ENCODE measurements at places on chromosomes 2 and 18. TPM values are rescaled to one million over a fixed set of nuclear protein-coding genes. Genes with fewer than 3 reads are reported as not detected.

GRCh38 chr2:30216157-30216556 is 15.2 kb upstream of the LBH start:
- H3K4me1 ChIP-seq = no peaks in the 10 kb centered on the region
- no peaks in the 10 kb centered on the region for H3K36me3 ChIP-seq
- DNase-seq = no peak
- H3K27me3 ChIP-seq = no peaks in the 10 kb centered on the region

- DNase-seq = no peak
- no peaks in the 10 kb centered on the region for H3K4me1 ChIP-seq
- H3K27me3 ChIP-seq = peaks cover 6% of the 10 kb centered on the region
- no peak overlapping the region for H3K27ac ChIP-seq
Measured at GRCh38 chr2:29392774-29393173, 277.6 kb downstream of the CLIP4 start.

DNA sequence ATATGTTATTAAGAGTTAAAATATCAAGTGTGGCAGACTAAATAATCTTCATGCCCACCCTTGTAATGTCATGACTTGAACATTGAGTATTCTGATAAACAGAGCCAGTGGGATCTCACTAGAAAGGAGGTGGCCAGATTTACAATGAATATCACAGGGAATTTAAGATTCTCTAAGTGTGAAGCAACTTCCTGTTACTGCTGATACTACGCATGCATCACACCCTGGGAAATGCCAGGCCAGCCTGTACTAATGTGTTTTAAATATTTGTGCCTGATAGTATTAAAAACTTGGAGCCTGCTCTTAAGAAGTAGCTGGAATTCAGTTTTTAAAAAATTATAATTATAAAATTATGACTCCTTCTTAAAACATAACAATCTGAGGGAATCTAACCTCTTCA is 148.3 kb downstream of the LAMA3 start:
- no peak for DNase-seq
- no peaks in the 10 kb centered on the region for H3K4me1 ChIP-seq
- no peak overlapping the region for H3K27ac ChIP-seq

DNA sequence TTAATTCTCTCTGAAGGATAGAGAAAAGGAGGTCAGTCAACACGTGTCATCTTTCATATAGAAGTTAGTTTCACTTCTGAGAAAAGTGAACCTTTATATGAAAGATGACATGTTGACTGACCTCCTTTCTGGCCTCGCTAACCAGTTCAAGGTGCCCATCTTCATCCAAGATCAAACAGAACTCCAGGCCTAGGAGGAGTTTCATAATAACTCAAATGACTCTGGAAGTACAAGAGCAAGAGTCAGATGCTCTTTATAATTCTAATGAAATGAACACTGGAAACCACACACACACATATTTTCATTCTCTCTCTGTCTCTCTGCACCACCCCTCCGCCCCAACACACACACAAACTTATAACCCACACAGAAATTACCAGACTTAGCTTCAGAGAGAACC is 16.3 kb downstream of the ANKRD44 start:
- no peak for DNase-seq
- peaks cover 13% of the 10 kb centered on the region for H3K4me1 ChIP-seq
- H3K27me3 ChIP-seq = no peaks in the 10 kb centered on the region
- H3K36me3 ChIP-seq = no peaks in the 10 kb centered on the region

DNA sequence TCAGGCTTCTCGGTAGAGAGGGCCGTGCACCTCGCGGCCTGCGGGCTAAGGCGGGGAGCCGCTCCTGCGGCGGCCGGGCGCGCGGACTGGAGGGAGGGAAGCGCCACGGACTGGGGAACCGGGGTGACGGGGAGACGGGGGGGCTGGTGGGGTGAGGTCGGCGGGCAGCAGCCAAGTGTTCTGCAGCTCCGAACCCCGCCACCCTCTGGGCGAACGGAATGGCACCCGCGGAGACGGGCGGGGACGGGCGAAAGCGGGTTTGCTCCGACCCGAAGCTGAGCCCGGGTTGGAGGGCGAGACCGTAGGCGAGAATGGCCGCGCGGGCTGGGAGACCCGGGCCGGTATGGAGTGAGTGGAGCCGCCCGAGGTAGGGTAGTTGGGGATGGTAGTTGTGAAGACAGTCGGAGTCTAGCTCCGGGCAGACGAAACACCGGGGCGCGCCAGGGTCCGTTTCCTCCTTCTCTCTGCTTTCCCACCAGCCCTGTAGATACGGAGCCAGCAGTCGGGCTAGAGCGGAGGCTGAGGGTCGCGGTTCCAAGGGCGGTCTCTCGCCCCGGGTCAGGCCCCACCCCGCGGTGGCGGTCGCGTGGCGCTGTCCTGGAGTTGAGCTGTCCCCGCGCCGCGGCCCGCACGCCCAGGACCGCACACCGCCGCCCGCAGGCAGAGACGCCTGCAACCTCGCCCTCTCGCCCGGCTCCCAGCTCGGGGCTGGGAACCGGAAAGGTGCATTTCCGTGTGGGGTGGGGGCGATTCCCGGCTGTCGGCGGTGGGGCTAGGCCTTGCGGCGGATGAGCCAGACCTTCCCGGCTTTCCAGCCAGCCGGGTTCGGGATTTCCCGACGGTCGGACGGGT is 160.3 kb upstream of the SIX2 start:
- no peaks in the 10 kb centered on the region for H3K36me3 ChIP-seq
- 0 out of 2 replicates have a peak, but pooled peaks cover 2% of the 10 kb centered on the region for H3K4me1 ChIP-seq
- peaks cover 36% of the 10 kb centered on the region for H3K27me3 ChIP-seq

DNA sequence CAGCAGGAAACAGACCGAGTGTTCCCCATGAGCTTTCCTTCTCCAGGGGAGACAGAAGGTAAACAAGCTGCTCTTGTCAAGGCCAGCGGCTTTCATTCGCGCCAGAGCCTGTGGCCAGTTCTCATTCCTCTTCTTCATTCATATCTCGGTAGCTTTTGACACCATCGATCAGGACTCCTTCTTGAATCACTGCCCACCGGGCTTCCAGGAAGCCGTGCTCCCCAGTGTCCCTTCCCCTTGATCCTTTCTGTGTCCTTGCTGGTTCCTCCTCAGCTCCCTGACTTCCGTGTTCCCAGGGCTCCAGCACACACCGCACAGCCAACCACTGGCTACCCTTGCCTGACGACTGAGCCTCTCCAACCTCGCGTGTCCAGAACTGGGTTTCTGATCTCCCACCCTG is 14.1 kb downstream of the SLC66A3 start:
- no peaks in the 10 kb centered on the region for H3K4me1 ChIP-seq
- no peak for DNase-seq
- no peak overlapping the region for H3K27ac ChIP-seq
- no peaks in the 10 kb centered on the region for H3K27me3 ChIP-seq

DNA sequence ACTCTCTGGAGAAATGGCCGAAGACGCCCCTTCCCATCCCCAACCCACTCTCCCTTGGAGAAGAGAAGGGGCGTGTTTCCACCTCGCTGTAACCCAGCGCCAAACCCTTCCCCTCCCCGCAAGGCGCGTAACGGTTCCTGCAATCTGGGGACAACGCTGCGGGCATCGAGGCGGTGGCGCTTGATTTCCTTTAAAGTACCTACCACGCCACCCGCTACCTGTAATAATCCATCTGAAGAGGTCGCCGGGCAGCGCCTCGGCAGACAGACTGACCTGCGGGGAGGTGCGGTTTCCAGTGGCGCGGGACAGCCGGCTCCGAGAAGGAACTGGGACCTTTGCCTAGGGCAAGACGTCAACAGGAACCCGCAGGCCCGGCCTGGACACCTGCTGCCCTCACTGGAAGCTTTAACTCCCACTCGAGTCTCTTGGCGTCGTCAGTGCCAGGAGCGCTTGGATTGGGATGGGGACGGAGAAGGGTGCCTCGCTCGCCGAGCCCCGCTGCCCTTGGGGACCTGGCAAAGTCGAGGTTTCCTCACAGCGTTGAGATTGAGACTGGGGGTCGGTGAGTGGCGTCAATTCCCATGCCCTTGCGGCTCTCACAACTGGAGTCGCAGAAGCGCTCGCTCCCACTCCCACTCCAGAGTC is at the start of gene CYP1B1:
Gene CYP1B1, minus strand, starts transcription at position 645 of the 645 bp plus-strand sequence. CDS start 763 bp downstream, outside the sequence.
- DNase-seq = no peak
- peak within 1 kb of the TSS; percentile 92 for H3K27ac ChIP-seq
- H3K27me3 ChIP-seq = no peaks in the 10 kb centered on the region
- peak within 1 kb of the TSS; percentile 58 for H3K4me3 ChIP-seq

GRCh38 chr2:11869391-11869991 is 123.1 kb downstream of the LPIN1 start:
- no peak for DNase-seq
- H3K4me3 ChIP-seq = no peak overlapping the region
- H3K4me1 ChIP-seq = peaks cover 10% of the 10 kb centered on the region
- H3K27ac ChIP-seq = no peak overlapping the region
- no peaks in the 10 kb centered on the region for H3K36me3 ChIP-seq

DNA sequence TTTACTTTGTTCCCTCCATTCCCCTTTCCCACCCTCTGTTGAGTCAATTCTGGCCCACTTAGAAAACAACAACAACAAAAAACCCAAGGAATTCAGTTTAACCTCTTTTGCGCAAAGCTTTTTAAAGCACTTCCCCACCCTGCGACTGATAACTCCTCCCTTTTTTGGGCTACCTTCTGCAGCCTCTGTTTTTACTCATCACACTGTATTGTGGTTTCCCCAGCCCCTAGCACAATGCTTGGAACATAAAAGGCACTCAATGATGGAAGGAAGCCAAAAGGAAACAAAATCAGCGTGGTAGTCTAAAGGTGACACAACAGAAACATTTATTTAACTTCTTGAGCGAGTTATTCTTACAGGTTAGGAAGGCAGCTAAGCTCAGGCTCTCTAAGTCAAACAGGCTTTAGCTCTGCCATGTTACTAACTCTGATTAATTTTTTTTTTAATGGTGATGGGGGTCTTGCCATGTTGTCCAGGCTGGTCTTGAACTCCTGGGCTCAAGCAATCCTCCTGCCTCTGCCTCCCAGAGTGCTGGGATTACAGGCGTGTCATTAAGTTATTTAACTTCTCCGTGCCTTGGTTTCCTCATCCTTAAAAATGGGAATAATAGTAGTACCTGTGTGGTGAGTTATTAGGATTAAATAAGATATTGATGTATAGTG is 1.3 kb downstream of the CEP68 start:
- no peak for DNase-seq
- H3K4me3 ChIP-seq = peak overlapping the region; percentile 79
- H3K36me3 ChIP-seq = no peaks in the 10 kb centered on the region
- no peaks in the 10 kb centered on the region for H3K27me3 ChIP-seq
- H3K27ac ChIP-seq = peak overlapping the region; percentile 78
- peaks cover 13% of the 10 kb centered on the region for H3K4me1 ChIP-seq

DNA sequence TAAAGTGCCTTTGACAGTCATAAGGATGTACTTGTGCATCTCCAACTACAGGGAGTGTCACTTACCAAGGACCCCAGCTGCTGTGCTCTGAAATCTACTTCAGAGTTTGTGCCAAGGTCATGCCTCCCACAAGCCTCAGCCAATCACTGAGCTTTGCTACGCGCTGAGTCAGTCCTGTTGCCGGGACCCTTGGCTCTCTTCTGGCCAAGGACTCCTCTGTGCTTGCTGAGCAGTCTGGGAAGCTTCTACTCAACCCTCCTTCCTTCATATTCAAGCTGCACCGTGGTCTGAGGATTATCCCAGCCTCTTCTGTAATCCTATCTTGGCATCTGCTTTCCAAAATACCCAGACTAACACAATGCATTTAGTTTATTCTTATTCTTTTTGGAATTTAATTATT is 398.9 kb upstream of the FANCL start:
- no peak overlapping the region for H3K4me3 ChIP-seq
- no peaks in the 10 kb centered on the region for H3K36me3 ChIP-seq
- H3K27me3 ChIP-seq = no peaks in the 10 kb centered on the region
- no peak overlapping the region for H3K27ac ChIP-seq
- H3K4me1 ChIP-seq = peaks cover 9% of the 10 kb centered on the region

DNA sequence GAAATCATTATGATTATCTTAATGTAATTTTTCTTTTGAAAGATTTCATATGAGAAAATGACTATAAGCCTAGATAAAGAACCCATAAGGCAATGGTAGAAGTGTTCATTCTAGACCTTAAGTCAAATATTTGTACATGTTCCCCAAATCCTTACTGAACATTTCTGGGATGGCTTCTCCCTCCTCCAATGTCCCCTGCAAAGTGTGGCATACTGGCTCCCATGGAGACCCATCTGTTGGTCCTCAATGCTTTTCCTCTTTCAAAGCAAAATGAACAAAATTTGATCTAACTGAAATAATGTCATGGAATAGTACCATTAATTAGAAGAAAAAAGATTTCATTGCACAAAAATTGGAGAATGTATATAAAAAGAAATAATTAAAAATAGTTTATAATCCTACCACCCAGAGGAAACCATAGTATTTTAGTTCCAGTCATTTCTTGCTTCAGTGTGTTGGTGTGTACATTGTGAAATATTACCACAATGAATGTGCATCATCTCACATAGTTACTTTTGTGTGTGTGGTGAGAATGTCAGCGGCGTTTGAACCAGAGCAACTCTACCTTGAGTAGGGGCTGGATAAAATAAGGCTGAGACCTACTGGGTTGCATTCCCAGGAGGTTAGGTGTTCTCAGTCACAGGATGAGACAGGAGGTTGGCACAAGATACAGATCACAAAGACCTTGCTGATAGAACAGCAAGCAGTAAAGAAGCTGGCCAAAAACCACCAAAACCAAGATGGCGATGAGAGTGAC is 181.3 kb downstream of the UXS1 start:
- no peak overlapping the region for H3K27ac ChIP-seq
- H3K36me3 ChIP-seq = no peaks in the 10 kb centered on the region
- H3K27me3 ChIP-seq = no peaks in the 10 kb centered on the region

GRCh38 chr2:240573071-240573515 is 4.8 kb downstream of the RNPEPL1 start:
- no peak for DNase-seq
- H3K27me3 ChIP-seq = no peaks in the 10 kb centered on the region
- H3K27ac ChIP-seq = no peak overlapping the region
- H3K4me1 ChIP-seq = peaks cover 9% of the 10 kb centered on the region

DNA sequence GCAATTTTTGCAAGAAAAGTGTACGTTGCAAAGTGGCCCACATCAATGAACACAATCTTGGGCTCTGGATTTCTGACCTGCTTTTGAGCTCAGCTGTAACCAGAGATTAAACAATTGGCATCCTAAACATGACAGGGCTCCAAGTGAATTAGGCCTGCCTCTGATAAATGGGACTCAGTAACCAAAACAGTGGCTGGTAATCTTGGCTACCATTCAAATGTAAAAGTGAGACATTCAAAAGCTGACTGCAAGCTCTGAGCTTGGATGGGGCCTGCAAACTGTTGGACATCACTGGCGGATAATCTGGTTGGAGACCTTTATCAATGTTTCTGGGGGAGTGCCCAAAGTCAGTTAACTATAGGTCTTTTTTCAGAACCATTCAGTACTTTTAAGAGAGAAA is 160.7 kb downstream of the RAB3GAP1 start:
- no peak overlapping the region for H3K4me3 ChIP-seq
- H3K36me3 ChIP-seq = no peaks in the 10 kb centered on the region
- no peak for DNase-seq

SP9 gene
- not detected for total RNA-seq

VWC2L gene
- not detected for total RNA-seq

MYL12A gene
- 489 TPM for total RNA-seq

KIF1A gene
- total RNA-seq = 132 TPM

SLC4A5 gene
- 1.2 TPM for total RNA-seq

COL4A3 gene
- 0.18 TPM for total RNA-seq

CEP76 gene
- total RNA-seq = 12.9 TPM

YPEL5 gene
- 66.4 TPM for total RNA-seq

Measured in Panc1 (cell line).